Epithelial cell of prostate (primary cell): ENCODE measurements at places on chromosomes 2 and 18.
A peak's percentile ranks its signal among the peaks of the same experiment; 100 is the strongest.

DNA sequence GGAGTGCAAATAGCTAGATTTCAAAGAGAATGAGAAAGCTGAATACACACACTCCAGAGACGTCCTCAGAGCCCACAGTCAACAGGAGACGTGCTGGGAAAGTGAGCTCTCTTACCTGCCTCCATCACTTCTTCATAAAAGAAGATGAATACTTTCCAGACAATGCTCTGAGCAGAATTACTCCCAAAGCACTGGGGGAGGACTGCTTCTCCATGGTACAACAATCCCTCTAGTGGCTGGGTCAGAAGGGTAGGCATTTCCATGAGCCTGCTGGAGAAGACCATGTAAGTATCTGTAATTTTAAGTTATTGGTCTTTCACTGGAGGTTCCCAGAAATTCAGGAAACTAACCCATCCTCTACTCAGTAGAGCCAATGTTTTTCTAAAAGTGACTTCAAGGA is 190.3 kb downstream of the RBM43 start:
- DNase-seq = no peak

GRCh38 chr2:86087936-86088850 is 17.5 kb downstream of the POLR1A start:
- no peak for DNase-seq

GRCh38 chr2:29159125-29159524 is 43.9 kb downstream of the CLIP4 start:
- DNase-seq = no peak

- DNase-seq = no peak
These were observed 344.3 kb upstream of the KCNH7 start for GRCh38 chr2:163182764-163183354.

DNA sequence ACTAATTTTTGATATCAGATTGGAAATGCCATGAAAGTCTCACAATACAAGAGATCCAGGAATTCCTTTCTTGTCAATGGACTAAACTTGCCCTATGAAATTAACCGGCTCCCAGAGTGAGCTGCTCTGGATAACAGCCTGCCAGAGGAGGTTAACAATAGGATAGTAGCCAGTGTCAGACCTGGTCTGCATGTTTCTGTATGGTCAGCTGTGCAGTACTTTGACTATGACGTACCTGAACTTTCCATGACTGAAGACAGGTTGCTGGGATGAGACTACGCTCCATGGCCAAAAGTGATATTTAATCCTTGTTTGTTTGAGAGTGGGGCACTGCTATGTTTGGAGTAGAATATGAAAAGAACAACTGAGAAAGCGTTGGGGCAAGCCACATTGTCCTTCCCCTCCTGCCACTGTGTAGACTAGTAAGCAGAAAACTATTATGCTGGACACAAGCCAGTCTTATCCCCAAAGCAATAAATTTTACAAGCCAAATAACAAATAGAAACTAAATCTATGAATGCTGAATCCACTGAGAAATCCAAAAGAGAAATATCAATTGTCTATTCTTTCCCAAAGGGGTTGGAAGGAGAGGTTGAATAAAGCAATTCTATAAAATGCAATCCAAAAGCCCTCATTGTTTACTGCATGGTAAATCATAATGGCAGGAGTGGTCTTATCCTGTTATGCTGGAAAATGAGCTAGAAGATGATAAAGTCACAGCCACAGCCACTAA is 115.5 kb upstream of the CYP26B1 start:
- DNase-seq = no peak

DNA sequence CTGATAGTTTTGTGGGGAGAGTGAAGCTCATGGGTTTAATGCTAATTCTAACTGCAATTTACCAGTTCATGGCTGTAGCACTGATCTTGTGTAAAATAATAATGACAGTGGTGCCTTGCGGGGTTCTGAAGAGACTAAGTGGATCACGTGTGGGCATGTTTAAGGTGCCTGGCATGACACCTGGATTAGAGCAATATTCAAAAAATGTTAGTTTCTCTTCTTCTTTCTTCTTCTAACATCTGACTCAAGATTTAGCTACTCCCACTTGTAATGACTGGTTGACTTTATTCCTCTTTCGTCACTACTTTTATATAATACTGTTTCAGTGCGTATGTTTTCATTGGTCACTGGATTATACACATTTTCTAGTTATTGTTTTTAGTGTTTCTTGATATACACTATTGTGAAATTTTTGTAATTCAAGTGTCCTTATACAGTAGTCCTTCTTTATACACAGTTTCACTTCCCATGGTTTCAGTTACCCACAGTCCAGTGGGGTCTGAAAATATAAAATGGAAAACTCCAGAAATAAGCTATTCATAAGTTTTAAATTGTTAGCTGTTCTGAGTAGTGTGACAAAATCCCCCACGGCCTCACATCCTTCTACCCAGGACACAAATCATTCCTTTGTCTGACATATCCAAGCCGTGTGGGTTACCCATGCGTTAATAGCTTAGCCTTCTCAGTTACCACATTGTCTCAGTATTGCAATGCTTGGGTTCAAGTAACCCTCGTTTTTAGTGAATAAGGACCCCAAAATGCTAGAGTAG is 662.2 kb upstream of the CNTNAP5 start:
- no peak for DNase-seq

DNA sequence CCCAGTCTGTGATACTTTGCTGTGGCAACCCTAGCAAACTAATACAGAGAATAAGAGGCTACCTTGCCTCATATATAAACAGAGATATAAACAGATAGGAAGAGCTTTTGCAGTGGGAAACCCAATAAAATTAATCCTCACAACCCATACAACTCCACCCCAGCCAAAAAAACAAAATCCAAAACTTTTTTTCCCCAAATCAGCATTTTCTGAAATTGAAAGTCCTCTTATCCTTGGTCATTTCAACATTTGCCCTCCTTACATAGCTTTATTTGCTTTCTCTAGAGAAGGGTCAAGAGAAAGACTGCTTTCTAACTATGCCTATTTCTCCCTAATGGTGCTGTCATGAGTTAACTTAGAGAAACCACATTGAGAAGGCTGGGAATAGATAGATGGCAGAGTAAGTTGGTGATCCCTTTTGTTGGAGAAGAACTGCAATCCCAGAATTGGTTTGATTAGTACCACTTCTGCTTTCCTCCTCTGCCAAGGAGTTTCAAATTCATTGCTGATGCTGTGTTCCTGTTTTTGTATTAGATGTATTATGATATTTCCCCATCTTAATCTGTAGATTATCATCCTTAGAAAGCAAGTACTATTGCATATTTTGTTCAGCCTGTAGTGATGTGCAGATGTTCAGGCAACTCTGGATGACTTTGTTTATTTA is 76.5 kb upstream of the B3GNT2 start:
- no peak for DNase-seq

- no peak for DNase-seq
These were observed 96.3 kb upstream of the B3GNT2 start for GRCh38 chr2:62099523-62100175.

DNA sequence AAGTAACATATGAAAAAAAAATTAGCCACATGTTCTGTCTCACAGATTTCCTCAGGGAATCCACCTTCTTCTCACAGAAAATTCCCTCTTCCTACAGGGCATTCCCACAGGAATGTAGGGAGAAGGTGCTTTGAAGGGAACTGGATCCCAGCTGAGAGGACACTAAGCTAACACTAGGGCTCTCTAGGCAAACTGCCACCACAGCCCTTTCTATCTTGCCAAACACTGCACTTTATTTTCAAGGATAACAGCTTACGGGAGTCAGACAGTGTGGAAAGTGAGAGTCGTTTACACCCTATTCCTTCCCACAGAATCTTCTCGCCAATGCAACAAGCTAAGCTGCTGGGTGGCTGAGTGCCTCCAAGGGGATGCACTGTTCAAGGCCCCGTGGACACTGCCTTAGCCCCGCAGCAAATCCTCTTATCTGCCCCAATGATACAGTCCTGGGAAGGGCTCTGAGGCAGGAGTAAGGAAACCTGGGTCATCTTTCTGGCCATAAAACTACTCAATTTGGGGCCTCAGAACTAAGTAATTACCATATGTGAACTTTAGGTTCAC is 76.9 kb downstream of the CCDC93 start:
- no peak for DNase-seq

GRCh38 chr2:240903191-240904060 is 2.7 kb upstream of the CROCC2 start:
- no peak for DNase-seq

DNA sequence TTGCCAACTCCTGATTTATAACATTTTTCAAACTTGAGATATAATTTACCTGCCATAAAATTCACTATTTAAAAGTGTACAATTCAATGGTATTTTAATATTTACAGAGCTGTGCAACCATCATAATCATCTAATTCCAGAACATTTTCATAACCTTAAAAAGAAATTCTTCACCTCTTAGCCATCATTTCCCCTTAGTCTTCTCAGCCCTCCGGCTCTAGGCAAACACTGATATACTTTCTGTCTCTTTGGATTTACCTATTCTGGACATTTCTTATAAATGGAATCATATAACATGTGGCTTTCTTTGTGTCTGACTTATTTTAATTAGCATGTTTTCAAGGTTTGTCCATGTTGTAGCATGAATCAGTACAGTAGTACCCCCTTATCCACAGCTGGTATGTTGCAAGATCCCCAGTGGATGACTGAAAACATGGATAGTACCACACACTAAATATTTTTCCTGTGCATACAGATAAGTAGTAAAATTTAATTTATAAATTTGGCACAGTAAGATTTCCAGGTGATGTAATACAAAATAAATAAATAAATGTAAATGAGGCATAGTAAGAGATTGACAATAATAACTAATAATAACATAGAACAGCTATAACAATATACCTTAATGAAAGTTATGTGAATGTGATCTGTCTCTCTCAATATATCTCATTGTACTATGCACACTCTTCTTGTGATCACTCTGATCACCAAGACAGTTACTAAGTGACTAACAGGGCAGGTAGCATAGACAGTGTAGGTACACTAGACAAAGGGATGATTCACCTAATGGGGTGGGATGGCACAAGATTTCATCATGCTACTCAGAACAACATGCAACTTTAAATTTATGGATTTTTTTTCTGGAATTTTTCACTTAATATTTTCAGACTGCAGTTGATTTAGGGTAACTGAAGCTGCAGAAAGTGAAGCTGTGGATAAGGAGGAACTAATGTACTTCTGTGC is 73.1 kb downstream of the RAB3GAP1 start:
- DNase-seq = peak; percentile 44

- DNase-seq = no peak
These were observed 8.7 kb downstream of the ANTXR1 start for GRCh38 chr2:69021727-69022126.

DNA sequence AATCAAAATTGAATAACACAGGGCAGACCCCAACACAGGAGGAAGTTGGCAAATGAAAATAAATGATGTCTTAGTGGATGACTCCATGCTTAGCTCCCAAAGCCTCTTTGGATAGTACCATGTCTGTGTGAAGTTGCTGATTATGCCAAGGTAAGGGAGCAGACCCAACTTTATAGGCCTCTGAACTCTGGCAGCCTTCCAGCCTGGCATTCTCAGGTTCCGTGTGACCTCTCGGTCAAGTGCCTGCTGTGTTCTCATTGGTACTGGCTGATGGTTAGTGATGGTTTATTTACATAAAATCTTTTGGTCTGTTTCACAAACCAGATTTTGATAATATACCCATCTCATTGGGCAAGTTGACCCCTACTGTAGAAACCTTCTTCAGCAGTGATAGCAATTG is 112.2 kb upstream of the TTC39C start:
- DNase-seq = no peak

DNA sequence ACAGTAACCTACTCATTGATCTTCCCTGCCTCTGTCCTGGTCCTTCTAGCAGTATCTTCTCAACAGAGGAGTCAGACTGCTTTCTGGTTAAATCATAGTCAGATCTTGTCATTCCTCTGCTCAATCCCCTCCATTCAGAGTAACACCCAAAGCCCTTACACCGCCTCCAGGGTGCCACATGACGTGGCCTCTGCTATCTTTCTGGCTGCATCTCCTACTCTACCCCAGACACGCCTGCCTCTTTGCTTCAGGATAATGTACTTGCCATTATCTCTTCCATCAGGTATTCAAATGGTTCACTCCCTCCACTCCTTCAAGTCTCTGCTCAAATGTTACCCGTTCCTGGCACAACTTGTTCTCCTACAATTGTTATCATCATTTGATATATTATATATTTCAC is 36.3 kb upstream of the ACVR2A start:
- DNase-seq = no peak

- DNase-seq = no peak
These were observed 219.0 kb upstream of the DSEL start for GRCh38 chr18:67735506-67735905.

GRCh38 chr18:22423878-22424564 is 6.3 kb upstream of the CTAGE1 start:
- no peak for DNase-seq

DNA sequence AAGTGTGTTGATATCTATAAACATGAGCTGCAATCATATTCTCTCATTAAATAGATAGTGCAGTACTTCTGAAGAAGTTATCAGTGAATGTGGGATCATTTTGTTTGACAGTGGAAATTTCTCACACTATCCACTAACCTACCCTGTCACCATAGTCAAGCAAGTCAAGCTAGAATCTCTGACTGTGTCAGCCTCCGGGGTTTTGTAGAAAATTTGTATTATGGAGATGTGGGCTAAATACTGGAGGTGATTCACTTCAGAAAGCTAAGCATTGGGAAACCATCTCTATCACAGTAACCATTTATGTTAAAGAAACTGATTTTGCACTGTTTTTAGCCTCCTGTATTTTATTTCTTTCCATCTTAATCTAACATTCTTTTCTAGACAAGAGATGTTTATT is 126.6 kb upstream of the CREB1 start:
- no peak for DNase-seq

DNA sequence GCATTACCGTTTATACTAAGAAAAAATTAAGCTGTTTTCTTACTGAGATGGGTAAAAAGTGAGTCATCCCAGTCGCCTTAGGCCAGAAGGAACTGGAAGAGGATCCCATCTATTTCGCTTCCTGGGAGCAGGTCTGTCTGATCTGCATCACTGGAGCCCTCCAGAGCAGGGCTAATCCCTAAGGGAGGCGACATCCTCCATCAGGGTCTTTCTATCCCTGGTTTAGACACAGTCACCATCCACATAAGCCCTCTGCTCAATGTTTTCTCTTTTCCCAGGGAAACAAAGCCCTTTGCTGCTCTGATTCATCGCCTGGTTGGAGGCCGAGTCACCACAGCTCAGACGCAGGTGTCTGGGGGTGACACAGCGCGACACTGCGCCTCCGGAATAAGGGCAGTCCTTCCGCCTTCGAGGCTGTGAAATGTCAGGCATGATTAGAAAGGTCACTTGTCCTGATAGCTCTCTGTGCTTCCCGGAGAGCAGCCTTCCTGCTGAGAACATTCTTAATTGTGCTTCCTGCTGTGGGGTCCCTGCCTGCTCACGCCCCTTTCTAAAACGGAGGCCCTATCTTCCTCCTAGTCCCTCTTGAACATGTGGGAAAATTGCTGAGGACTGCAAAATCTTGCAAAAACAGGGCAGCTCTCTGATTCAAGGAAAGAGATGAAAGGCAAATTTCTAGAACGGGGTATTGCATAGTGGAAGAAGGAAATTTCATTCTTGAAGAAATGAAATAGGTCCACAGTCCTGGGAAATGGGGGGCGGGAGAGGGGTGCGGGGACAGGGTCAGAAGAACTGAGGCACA is 56.3 kb downstream of the MARCHF4 start:
- DNase-seq = no peak
